ENCODE measurements at places on chromosomes 3 and 15. TPM values are rescaled to one million over a fixed set of nuclear protein-coding genes. Genes with fewer than 3 reads are reported as not detected.
A peak's percentile ranks its signal among the peaks of the same experiment; 100 is the strongest.

PPP1R14D gene
- not detected for total RNA-seq

GRCh38 chr15:101498717-101499480, 9.4 kb upstream of the PCSK6 start:
- H3K36me3 ChIP-seq: no peaks in the 10 kb centered on the region
- no peaks in the 10 kb centered on the region for H3K4me1 ChIP-seq
- H3K4me3 ChIP-seq: no peak overlapping the region

GRCh38 chr3:175304404-175304803, 445.3 kb downstream of the NAALADL2 start:
- H3K4me3 ChIP-seq: no peak overlapping the region
- peak overlapping the region; percentile 30 for H3K27ac ChIP-seq
- no peak for DNase-seq
- H3K36me3 ChIP-seq: no peaks in the 10 kb centered on the region
- H3K27me3 ChIP-seq: no peaks in the 10 kb centered on the region
- H3K4me1 ChIP-seq: no peaks in the 10 kb centered on the region

GOLGA8T gene
- 0.20 TPM for total RNA-seq

- H3K36me3 ChIP-seq: no peaks in the 10 kb centered on the region
- H3K4me1 ChIP-seq: no peaks in the 10 kb centered on the region
- H3K27ac ChIP-seq: peak overlapping the region; percentile 49
- H3K4me3 ChIP-seq: no peak overlapping the region
Measured at GRCh38 chr15:78637776-78638435, 3.1 kb downstream of the CHRNB4 start.

All from endodermal cell (in vitro differentiated cells).